ENCODE measurements at places on chromosomes 3 and 15.

DNA sequence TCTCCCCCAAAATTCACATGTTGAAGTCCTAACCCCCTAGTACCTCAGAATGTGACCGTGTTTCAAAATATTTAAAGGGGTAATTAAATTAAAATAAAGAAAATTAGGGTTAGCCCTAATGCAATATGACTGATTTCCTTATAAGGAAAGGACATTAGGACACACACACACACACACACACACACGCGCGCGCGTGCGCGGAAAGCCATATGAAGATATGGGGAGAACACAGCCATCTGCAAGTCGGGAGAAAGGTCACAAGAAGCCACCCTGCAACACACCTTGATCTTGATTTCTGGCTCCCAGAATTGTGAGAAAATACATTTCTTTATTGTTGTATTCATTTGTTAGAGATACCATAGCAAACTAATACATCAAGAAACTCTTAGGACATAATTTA lies 54.6 kb upstream of the STXBP5L start:
- no peak for DNase-seq

DNA sequence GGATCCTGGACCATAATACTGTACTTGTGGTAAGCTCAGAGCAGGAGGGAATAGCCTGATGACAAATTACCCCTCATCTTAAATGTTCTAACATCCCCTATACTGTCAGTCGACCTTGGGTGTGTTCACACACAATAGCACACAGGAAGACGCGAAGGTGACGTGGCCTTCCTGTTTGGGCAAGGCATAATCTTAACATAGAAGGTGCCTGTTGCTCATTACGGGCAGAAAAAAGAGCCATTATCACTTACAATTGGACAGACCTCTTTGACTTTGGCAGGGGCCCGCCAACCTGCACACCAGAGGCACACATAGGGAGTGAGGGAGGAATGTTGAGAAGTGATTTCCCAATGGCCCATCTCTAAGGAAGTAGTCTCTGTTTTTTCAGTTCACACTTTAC lies 144.2 kb downstream of the ANO10 start:
- DNase-seq = no peak

DNA sequence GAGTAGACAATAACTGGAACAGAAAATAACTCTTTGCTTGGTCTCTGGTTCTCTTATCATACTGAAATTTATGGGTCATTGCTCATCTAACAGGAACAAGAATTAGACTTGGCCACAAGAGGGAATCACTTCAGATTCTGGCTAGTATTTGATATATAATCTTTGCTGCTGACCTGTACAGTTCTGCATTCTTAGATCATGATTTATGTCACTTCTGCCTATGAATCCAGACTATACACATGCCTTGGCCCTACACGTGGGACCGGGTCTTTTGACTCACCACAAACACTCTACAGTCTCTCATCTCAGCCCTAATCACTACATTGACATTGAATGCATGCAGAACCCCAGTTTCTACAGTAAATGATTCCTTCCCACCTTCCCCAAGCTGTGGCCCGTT lies 162.5 kb upstream of the SOX2 start:
- DNase-seq = no peak

GRCh38 chr3:128875556-128876120 lies 3.8 kb upstream of the ACAD9 start:
- peak; percentile 74 for DNase-seq

GRCh38 chr15:26974120-26974780 lies 3.3 kb downstream of the GABRG3 start:
- DNase-seq = peak; percentile 25

DNA sequence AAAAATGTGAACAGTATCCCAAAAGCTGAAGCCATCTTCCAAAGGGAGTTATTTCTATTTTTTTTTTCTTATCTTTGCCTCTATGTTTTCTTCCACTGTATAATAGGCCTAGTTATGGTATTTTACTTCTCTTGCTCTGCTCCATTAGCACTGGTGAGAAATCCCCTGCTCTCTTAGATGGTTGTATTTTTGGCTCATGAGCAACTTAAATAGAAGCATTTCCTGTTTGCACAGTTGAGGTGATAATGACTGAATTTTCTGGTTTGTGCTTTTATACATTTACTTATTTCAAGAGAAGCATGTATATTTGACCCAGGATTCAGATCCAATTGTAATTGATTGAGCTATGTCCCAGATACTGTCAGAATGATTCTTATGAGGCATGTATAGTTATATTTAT lies 61.6 kb upstream of the CD200R1L start:
- no peak for DNase-seq
